ENCODE measurements at places on chromosomes 7 and 10.

DNA sequence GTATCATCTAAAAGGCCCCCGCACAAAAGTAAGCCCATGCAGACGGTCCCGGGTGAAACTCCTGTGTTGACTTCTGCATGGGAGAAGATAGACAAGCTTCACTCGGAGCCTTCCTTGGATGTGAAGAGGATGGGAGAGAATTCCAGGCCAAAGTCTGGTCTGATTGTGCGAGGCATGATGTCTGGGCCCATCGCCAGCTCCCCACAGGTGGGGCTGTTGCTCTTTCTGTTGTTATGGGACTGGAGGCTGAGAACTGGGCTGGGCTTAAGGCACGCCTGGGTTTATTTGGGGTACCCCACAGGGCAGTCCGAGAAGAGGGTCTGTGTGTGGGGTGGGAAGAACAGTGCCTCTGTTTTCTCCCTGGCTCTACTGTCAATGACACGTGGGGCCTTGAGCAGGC is 14.6 kb downstream of the MINDY4 start:
- no peak for DNase-seq

DNA sequence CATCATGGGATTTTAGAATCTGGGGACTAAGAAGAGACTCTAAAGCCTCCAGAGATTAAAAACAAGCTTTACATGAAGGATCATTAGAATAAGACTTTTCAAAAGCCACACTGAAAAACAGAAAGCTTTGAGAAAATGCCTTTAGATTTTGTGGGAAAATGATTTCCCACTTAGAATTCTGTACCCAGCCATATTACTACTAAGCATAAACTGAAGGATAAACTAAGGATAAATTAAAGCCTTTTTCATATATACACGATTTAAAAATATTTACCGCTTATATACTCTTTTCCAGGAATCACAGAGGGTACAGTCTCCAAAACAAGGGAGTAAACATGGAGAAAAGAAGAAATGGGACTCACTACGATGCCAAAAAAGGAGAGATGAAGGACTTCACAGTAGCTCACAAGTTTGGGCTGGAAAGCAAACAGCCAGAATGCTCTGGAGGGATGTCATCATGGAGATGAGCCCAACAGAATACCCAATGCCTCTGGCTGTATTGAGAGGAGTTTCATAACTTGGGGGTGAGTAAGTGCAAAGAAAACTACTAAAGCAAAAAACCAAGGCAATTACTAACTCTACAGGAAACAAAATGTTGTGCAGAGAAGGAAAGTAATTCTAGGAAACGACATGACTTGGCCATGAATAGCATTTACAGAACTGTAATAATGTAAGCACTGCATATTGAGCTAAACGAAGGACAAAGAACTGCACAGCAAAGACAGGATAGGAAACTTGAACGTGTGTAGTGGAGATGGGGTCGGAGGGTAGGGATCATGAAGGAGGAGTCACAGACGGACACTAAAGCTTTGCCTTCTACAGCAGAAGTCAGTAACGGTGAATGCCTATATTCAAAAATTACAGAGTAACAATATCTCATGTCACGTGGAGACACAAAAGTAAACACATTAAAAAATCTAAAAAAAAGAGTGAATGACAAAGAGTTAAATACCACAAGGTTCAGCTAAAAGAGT is 61.4 kb upstream of the ASAH2 start:
- DNase-seq: no peak

- DNase-seq: no peak
Measured at GRCh38 chr10:107425931-107426553, 261.5 kb upstream of the SORCS1 start.

- DNase-seq: no peak
Measured at GRCh38 chr7:22348379-22348778, 8.6 kb downstream of the RAPGEF5 start.

GRCh38 chr7:74306730-74307469 is 17.7 kb downstream of the CLIP2 start:
- DNase-seq: no peak

DNA sequence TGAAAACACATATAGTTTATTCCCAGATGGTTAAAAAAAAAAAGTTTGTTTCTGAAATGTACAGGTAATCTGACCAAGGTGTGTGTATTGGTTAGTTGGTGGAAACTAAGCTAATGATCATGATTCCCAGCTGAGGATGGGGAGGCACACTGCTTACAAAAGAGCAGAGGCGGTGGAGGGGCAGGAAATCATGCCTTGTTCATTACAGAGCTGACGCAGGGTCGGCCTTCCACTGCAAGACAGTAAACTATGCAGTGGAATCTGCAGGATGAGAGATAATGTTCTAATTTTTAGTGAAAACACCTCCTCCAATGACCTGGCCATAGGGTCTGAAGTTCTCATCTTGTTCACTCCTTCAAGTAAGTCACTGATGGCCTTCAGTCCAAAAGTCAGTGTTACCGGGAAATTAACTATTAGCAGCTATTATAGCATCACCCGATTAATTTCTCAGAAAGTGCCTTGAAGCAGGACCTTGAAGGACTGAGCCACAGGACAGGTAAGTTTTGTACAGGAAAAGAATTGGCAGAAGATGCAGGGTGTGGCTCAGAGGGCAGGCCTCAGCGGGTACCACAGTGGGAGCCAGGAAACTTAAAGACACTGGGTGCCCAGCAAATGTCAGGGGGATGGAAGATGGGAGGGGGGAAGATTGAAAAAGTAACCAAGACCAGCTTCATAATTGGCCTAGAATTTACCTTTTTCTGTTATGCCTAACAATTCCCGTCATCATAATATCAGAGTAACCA is 36.0 kb downstream of the MYOF start:
- no peak for DNase-seq

DNA sequence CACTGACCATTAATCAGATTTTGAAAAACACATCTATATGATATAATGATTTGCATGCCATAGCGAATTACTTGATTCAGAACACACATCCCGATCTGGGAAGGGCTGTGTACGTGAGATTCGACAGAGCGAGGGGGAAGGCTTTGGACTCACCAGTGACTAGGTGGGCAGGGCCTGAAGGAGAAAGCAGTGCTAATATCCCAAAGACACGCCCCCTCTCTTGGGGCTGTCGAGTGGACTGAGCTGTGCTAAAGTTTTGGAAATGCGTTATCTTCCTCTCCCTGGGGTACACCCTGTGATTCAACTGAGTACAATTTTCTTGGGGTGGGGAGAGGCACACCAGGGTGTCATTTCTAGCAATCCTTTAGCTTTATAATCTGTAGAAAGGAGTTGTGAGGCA is 1.8 kb downstream of the LRRC17 start:
- no peak for DNase-seq

- DNase-seq: no peak
Measured at GRCh38 chr10:125217990-125218675, 57.8 kb upstream of the CTBP2 start.

GRCh38 chr10:44984671-44985101 is 6.1 kb upstream of the DEPP1 start:
- no peak for DNase-seq

DNA sequence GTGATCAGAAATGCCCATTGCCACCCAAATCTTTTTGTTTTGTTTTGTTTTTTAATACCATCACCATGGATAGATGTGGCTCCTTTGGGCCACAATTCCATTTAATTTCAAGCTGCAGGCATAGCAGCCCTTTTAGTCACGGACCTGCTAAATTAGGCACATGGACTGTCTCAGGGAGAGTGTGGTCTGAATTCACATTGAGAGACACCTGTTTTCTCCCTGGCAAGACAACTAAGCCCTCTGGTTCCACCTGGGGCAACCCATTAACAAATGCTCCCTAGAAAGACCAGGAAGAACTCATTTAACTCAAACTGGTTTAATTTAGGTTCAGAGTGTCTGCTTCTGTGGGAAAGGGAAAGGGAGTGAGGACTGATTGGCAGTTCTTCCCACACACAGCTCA is 88.2 kb upstream of the ANKRD1 start:
- DNase-seq: no peak

- no peak for DNase-seq
Measured at GRCh38 chr10:10623958-10624566, 393.6 kb upstream of the CELF2 start.

GRCh38 chr10:47337310-47337709 is 10.9 kb upstream of the RBP3 start:
- no peak for DNase-seq

DNA sequence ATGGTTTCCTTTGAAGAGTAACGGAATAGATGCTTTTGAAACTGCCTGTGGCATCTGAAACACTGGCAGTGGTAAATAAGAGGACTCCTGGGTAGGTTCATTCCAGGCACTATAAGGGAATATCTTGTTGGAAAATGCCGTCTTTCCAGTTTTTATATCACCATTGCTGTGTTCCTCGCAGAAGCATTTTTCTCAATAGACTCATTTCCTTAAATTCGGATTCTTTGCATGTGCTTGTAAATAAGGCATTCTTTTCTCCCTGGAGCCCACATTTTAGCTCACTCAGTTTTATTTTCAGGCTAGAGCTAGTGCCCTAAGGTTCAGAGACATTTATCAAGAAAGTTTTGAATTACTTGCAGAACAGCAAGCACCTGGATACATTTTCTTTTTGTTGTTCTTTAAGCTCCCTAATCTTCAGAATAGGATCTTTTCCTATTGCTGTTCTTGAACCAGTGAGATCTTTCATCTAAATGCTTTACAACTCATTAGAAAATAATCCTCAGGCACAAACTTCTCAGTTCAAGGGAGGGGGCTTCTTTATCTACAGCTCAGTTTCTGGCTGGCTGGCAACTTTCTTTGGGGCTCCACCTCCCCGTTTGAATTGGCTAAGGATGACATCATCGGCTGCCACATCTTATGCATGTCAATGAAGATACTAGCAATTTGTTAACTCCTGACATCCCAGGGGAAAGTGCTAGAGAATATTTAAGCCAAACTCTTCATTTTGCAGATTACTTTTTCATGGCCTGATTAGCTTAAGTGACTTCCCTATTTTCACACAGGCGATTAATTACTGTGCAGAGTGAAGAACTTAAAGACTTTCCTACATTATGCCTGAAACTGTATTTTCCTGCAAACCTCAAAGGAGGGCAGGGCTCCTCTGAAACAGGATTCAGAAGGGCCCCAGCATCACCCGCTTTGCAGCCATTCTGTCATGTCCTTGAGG is 133.7 kb upstream of the RSU1 start:
- no peak for DNase-seq

DNA sequence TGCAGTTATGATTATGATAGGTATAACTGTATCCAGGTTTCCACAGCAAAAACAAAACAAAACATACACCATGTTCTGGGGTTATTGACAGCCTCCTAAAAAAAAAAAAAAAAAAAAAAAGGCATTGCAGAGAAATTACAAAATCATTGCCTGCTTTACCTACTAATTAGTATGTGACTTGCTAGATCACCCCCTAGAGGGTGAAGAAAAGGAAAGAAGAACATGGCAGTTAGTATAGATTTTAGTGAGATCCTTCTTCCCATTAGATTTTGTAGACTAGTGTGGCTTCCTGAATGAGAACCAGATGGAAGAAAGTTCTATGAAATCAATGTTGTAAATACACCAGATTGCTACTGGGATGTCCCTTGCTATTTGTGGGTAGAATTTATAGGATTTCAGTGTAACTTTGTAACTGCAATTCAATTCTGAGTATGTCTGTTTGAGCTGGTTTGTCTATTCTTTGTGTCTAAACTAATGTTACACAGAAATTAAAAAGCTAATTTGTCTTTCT is 24.0 kb upstream of the AGBL3 start:
- no peak for DNase-seq

DNA sequence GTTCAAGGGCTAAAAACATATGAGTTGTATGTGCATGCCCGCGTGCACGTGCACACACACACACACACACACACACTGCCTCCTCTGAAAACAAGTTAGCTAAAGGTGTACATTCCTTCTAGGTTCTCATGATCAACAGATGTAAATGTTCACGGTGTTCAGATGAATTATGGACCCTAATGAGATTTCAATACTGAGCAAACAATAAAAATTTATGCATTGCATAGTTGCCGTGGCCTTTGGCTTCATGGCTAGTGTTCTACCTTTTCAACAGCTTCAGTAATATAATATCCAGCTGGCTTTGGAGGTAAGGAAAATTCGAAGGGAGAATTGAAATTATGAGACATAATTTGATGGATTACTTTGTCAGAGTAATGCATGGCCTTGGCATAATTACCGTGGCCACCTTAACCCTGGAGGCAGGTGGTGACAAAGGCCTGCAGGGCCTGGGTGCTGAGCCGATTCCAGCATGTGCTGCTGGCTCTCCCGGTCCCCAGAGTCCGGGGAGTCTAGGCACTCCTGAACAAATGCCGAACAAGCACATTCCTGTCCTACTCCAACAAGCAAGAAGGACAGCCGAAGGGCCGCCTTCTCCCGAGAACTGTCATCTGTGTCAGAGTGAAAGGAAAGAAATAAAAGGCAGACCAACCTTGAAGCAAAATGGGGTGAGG is 166.6 kb upstream of the TCF7L2 start:
- no peak for DNase-seq

- DNase-seq: no peak
Measured at GRCh38 chr7:27177795-27178320, 3.7 kb upstream of the HOXA10 start.

- no peak for DNase-seq
Measured at GRCh38 chr10:4595719-4596319, 230.2 kb upstream of the AKR1E2 start.

DNA sequence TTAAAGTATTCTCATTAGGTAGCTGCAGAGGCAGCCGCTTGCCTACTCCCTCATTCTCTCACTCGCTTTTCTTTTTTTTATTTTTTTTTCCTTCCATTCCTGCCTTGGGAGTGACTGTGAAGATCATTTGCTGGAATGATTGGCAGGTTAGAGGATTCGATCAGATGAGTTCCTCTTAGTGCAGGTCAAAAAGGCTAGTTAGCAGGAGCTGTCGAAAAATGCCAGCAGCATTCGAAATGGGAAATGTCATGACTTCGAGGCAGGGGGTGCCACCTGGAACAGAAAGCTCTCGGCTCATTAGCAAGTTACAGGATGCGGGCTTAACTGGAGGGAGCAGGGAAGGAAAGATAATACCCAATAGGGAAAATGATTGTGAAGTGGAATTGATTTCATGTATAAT is 137.5 kb upstream of the FZD1 start:
- DNase-seq: no peak

GRCh38 chr7:135552148-135552547 is 5.6 kb upstream of the NUP205 start:
- DNase-seq: no peak

DNA sequence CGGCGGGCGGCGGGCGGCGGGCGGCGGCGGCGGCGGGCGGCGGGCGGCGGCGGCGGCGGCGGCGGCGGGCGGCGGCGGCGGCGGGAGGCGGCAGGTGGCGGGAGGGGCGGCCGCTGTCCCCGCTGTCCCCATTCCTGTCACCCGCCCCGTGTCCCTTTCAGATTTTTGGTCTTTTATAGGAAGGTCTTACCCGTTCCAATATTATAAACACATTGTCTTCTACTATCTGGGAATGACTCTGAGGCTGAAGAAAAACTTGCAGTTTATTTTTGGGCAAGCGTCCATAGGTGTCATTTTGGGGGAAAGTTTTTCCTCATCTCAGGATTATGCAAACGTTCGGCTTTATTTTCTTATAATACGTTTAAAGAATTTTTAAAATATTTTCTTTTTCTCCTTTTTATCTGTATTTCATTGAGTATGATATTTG is 578 bp downstream of the ZNF713 start:
- DNase-seq: no peak

GRCh38 chr10:51651063-51651462 is 48.3 kb downstream of the CSTF2T start:
- DNase-seq: no peak
